ENCODE measurements at places on chromosomes 11 and 22. TPM values are rescaled to one million over a fixed set of nuclear protein-coding genes. Genes with fewer than 3 reads are reported as not detected.
A peak's percentile ranks its signal among the peaks of the same experiment; 100 is the strongest.

The VSIG2 gene
- total RNA-seq, result 8.6 TPM

DNA sequence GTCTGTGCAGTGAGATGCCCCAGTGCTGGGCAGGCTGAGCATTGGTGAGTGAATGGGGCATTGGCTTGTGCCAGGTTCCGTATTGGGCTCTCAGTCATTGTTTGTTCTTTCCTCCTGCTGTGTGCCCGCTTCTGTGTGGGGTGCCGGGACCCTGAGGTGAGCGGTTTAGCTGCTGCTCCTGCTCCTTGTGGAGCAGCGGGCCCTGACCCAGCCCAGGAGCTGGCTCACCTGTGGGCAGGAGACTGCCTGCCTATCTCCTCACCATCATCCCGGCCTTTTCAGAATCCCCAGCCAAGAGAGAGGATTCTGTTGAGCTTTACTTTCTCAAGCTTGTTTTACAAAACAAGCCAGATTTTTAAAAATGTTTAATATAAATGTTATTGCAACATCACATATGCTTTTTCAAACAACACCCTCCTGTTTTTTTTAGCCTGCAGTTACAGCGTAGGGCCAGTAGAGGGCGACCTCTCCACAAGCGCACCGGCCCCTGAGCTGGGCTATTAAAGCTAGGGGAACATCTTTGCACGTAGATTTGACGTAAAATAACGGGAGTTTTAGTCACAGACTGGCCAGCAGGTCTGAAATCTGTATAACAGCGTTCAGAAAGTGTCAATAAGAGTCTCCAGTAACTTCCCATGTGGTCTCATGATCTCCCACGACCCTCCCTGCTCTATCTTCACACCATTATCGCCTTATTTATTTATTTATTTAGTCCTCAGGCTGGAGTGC, 25.1 kb upstream of the RELT start:
- DNase-seq, result peak; percentile 52
- H3K36me3 ChIP-seq, result peaks cover 30% of the 10 kb centered on the region
- H3K27me3 ChIP-seq, result peaks cover 10% of the 10 kb centered on the region

- no peak overlapping the region for H3K4me3 ChIP-seq
- no peaks in the 10 kb centered on the region for H3K36me3 ChIP-seq
- no peaks in the 10 kb centered on the region for H3K27me3 ChIP-seq
- H3K4me1 ChIP-seq, result no peaks in the 10 kb centered on the region
- no peak for DNase-seq
- H3K27ac ChIP-seq, result no peak overlapping the region
Observed at GRCh38 chr11:4479644-4480043, 2.8 kb upstream of the OR52K1 start.

GRCh38 chr22:17774206-17774925, at the start of gene BID:
Gene BID, minus strand, starts transcription at chr22:17774469. Its CDS starts 24,353 bp downstream, at chr22:17750116.
- no peak for DNase-seq
- H3K27ac ChIP-seq, result no peak within 1 kb of the TSS
- peaks cover 3% of the 10 kb centered on the region for H3K36me3 ChIP-seq
- H3K27me3 ChIP-seq, result peaks cover 16% of the 10 kb centered on the region
- peak within 1 kb of the TSS; percentile 87 for H3K4me3 ChIP-seq

- H3K4me1 ChIP-seq, result no peaks in the 10 kb centered on the region
- DNase-seq, result no peak
- no peak overlapping the region for H3K4me3 ChIP-seq
- peaks cover 11% of the 10 kb centered on the region for H3K27me3 ChIP-seq
- no peaks in the 10 kb centered on the region for H3K36me3 ChIP-seq
Observed at GRCh38 chr11:9089636-9090035, 1.8 kb downstream of the SCUBE2 start.

- H3K4me1 ChIP-seq, result no peaks in the 10 kb centered on the region
- H3K27me3 ChIP-seq, result peaks cover 15% of the 10 kb centered on the region
- no peak overlapping the region for H3K4me3 ChIP-seq
- no peak for DNase-seq
- peaks cover 20% of the 10 kb centered on the region for H3K36me3 ChIP-seq
Observed at GRCh38 chr22:47572443-47572842, 810.0 kb downstream of the TBC1D22A start.

GRCh38 chr11:13465909-13466371, 2.9 kb upstream of the BTBD10 start:
- peaks cover 3% of the 10 kb centered on the region for H3K36me3 ChIP-seq
- peaks cover 2% of the 10 kb centered on the region for H3K27me3 ChIP-seq
- DNase-seq, result no peak
- no peak overlapping the region for H3K27ac ChIP-seq

The TUBA8 gene
- 0.46 TPM for total RNA-seq

DNA sequence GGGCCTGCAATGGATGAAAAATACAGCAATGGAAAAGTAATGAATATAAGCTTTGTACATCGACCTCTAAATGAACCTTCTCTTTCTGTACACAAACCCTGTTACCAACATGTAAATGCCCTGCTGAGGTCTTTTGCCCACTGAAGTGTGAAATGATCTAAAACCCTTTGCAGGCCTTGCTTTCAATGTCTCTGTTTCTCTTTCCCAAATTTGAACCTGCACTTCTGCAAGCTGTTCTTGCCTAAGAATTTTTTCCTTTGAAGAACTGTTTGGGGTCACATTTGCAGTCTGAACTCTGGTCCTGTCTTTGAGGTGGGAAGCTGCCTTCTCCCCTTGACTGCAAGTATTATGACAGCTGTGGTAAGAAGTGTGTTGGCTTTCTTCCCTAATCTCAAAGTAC, 1237.1 kb downstream of the FAM181B start:
- H3K4me1 ChIP-seq, result peaks cover 13% of the 10 kb centered on the region
- no peaks in the 10 kb centered on the region for H3K27me3 ChIP-seq
- H3K36me3 ChIP-seq, result no peaks in the 10 kb centered on the region
- no peak overlapping the region for H3K27ac ChIP-seq
- DNase-seq, result no peak

GRCh38 chr11:12075822-12076821, 34.3 kb upstream of the MICAL2 start:
- no peaks in the 10 kb centered on the region for H3K36me3 ChIP-seq
- H3K27me3 ChIP-seq, result peaks cover 6% of the 10 kb centered on the region
- no peak overlapping the region for H3K4me3 ChIP-seq
- DNase-seq, result no peak
- H3K4me1 ChIP-seq, result no peaks in the 10 kb centered on the region

- H3K27ac ChIP-seq, result no peak overlapping the region
- no peaks in the 10 kb centered on the region for H3K27me3 ChIP-seq
- no peak for DNase-seq
- H3K4me3 ChIP-seq, result no peak overlapping the region
- H3K4me1 ChIP-seq, result peaks cover 2% of the 10 kb centered on the region
Observed at GRCh38 chr11:31764766-31765165, 46.4 kb downstream of the PAX6 start.

DNA sequence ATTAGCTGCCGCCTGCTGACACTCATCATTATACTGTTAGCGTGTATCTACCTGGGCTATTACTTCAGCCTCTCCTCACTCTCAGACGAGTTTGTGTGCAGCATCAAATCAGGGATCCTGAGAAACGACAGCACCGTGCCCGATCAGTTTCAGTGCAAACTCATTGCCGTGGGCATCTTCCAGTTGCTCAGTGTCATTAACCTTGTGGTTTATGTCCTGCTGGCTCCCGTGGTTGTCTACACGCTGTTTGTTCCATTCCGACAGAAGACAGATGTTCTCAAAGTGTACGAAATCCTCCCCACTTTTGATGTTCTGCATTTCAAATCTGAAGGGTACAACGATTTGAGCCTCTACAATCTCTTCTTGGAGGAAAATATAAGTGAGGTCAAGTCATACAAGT, 51.1 kb downstream of the PANX1 start:
- no peak overlapping the region for H3K27ac ChIP-seq
- DNase-seq, result no peak
- no peaks in the 10 kb centered on the region for H3K27me3 ChIP-seq
- peaks cover 3% of the 10 kb centered on the region for H3K4me1 ChIP-seq
- H3K36me3 ChIP-seq, result peaks cover 8% of the 10 kb centered on the region

DNA sequence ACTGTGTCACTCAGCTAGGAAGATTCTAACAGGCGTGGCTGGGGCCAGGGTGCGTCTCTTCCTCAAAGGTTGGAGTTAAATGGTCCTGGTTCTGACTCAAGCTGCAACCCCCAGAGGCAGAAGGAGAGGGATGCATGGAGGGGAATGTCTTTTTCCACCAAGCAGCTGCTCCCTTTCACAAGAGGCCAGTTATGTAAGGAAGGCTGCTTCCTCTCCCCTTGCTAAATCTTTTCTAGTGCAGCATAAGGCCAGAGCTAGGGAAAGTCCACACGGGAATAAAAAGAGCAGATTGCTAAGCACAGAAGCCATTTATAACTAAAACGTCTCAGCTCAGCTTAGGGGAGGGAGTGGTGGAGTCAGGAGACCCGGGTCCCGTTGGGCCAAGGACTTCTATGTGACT, 10.0 kb downstream of the PVALB start:
- no peak overlapping the region for H3K27ac ChIP-seq
- peaks cover under 1% of the 10 kb centered on the region for H3K27me3 ChIP-seq
- H3K36me3 ChIP-seq, result no peaks in the 10 kb centered on the region
- DNase-seq, result no peak
- peaks cover 8% of the 10 kb centered on the region for H3K4me1 ChIP-seq

The C11orf65 gene
- total RNA-seq, result 0.69 TPM

DNA sequence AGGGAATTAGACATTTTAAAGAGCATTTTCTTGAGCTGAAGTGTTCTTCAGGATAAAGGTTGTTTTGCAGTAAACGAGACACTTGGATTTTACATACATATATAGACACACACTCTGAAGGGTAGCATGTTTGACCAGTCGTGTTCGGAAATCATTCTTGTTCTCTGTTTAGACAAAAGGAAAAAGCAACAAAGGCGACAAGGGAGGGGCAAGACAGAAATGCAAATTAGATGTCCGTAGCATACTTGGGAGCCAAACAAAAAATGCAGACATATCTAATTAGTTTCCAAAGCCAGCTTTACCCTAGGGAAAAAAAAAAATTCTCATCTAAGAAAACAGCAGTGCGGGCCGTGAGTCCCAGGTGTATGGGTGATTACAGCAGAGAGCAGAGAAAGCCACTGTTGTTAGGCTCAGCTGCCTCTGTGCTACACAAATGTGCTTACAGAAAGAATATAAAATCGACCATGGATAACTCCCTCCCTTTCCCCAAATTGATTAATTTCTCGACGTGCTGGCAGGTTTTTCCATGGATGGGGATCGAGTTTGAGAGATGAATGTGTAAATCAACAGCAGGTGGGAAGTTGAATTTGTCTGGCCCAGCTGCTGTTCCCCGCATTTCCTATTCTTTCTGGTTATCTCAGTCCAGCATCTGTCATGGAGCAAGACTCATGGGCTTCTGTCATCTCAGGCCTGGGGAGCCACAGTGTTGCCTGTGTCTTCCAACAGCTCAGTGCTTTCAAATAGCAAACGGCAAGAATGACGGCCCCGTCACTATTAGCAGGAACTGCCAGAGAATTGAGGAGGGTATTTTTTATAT, 176.5 kb upstream of the TTC12 start:
- no peaks in the 10 kb centered on the region for H3K36me3 ChIP-seq
- no peaks in the 10 kb centered on the region for H3K27me3 ChIP-seq
- no peak overlapping the region for H3K4me3 ChIP-seq
- H3K27ac ChIP-seq, result peak overlapping the region; percentile 26
- DNase-seq, result peak; percentile 46

DNA sequence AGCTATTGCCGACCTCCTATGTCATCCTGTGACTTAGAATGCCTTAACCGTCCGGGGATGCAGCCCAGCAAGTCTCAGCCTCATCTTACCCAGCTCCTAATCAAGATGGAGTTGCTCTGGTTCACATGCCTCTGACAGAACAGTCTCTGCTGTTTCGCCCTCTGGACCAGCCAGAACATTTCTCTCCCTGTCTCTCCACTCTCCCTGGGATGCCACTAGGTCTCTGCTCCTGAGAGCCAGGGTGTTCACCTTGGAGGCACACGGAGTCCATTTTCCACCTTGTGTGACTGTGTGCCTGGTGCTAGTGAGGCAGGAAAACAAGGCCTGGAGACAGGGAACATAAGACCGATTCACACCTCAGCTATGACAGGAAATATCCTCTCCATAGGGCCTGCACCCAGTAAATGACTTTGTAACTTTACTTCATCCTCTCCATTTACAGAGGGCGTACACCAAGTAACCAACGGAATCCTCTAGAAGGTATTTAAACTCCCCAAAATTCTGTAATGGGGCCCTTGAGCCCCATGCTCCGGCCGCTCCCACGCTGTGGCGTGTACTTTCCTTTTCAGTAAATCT, 16.8 kb upstream of the B4GALNT4 start:
- no peaks in the 10 kb centered on the region for H3K36me3 ChIP-seq
- peaks cover 27% of the 10 kb centered on the region for H3K4me1 ChIP-seq
- peaks cover 10% of the 10 kb centered on the region for H3K27me3 ChIP-seq
- DNase-seq, result no peak
- peak overlapping the region; percentile 2 for H3K4me3 ChIP-seq

DNA sequence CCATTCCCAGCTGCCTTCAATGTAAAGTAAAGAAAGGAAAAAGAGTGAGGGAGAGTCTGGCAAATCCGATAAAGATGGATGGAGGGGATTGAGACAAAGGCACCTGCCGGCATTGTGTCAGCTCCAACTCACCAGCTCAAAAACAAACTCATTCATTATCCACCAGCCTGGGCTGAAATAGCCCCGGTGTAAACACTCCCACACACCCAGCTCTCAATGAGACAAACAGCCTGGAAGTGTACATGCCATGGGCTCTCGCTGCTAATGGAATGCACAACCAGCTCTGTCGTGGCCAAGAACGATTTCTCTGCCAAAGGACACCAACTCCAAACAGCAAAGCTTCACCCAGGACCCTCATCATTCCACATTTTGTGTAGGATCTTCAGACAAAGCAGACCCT, 89.3 kb upstream of the OPCML start:
- no peaks in the 10 kb centered on the region for H3K36me3 ChIP-seq
- no peaks in the 10 kb centered on the region for H3K27me3 ChIP-seq
- no peak overlapping the region for H3K27ac ChIP-seq
- DNase-seq, result no peak

- H3K36me3 ChIP-seq, result peaks cover 44% of the 10 kb centered on the region
- peaks cover 1% of the 10 kb centered on the region for H3K27me3 ChIP-seq
- H3K4me1 ChIP-seq, result no peaks in the 10 kb centered on the region
- no peak overlapping the region for H3K4me3 ChIP-seq
- DNase-seq, result no peak
Observed at GRCh38 chr11:120471131-120471530, 40.4 kb upstream of the GRIK4 start.

- no peak overlapping the region for H3K27ac ChIP-seq
- peaks cover 3% of the 10 kb centered on the region for H3K27me3 ChIP-seq
- no peak overlapping the region for H3K4me3 ChIP-seq
Observed at GRCh38 chr22:44642096-44642644, 59.8 kb upstream of the PRR5 start.

The C11orf97 gene
- total RNA-seq, result not detected

- DNase-seq, result no peak
- H3K27me3 ChIP-seq, result peaks cover 6% of the 10 kb centered on the region
- H3K4me3 ChIP-seq, result no peak overlapping the region
- H3K36me3 ChIP-seq, result no peaks in the 10 kb centered on the region
Observed at GRCh38 chr11:8060146-8060719, 20.8 kb upstream of the TUB start.

DNA sequence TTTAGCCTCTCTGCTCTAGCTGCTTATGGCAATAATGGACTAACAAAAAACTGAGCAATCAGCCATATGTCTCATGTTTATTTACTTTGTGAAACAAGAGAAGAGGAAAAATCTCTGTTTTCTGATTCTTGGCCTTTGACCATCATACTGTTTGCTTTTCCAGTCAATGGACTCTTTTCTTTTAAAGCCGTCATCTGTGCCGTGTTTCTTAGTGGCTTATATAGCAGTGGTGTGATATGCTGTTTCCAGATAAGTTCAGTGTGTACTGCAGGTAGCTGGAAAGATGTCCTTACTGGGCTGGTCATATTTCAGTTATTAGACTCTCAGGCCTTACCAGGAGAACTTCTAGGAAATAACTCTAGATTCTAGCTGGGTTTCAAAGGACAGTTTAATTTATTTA, 33.6 kb upstream of the TECTA start:
- H3K4me3 ChIP-seq, result no peak overlapping the region
- no peaks in the 10 kb centered on the region for H3K27me3 ChIP-seq
- H3K27ac ChIP-seq, result no peak overlapping the region
- peaks cover 10% of the 10 kb centered on the region for H3K4me1 ChIP-seq
- peaks cover 25% of the 10 kb centered on the region for H3K36me3 ChIP-seq
